Foreskin keratinocyte (primary cell): ENCODE measurements at places on chromosomes 1 and 21. TPM values are rescaled to one million over a fixed set of nuclear protein-coding genes. Genes with fewer than 3 reads are reported as not detected.
A peak's percentile ranks its signal among the peaks of the same experiment; 100 is the strongest.

GRCh38 chr1:190320952-190321351 is 156.7 kb downstream of the BRINP3 start:
- DNase-seq = no peak

DNA sequence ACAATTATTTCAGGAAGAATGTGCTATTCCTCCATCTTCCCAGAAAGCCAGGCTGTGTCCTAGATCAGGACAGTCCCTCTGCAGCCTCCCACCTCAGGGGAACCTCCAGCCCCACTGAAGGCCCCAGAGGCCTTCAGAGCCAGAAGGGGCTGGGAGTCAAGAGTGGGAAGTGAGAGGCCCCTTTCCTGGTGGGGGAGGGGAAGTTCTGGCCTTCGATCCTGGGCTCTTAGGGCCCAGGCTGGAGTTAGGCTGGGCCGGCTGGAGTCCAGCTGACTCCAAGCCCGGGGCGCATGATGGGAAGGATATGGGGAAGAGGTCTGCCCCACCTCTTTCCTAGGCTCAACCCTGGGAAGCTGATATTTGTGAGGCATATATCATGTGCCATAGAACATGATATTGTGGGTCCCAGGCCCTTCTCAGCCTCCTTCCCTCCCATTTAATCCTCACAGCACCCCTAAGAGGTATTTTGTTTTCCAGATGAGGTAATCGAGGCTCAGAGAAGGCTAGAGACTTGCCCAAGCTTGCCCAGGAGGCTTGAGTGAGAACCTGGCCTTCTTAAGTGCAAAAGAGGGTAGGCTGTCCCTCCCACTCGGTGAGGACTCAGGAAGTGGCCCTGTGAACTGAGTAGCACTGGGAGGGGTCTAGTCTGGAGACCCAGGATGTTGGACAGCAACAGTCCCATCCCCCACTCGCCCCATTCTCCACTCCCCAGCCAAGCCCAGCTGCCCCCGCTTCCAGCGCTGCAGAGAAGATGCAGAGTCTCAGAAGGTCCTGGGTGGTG is 18.6 kb upstream of the HSPG2 start:
- peak; percentile 88 for DNase-seq

GON4L gene
- 19.6 and 20.2 TPM in 2 replicates for total RNA-seq

IL24 gene
- total RNA-seq = 2.3 and 4.5 TPM in 2 replicates

ZNF678 gene
- total RNA-seq = 4.2 TPM in 2 replicates

DNA sequence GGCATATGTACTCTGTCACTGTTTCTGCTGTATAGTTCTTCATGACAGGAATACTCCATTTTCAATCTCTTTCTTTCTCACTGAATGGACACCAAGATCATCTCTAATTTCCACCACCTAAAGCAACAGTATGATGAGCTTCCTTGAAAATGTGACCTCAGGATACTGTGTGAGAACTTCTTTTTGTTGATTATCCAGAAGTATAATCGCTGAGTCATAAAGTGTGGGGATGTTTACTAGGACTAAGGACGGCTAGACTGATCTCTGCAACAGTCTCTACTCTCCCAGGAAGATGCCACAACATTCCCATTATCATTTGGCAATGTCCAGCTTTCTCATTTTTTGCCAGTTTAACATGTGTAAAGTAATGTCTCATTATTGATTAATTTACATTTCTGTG is 70.3 kb downstream of the TNFSF18 start:
- DNase-seq = no peak

DNA sequence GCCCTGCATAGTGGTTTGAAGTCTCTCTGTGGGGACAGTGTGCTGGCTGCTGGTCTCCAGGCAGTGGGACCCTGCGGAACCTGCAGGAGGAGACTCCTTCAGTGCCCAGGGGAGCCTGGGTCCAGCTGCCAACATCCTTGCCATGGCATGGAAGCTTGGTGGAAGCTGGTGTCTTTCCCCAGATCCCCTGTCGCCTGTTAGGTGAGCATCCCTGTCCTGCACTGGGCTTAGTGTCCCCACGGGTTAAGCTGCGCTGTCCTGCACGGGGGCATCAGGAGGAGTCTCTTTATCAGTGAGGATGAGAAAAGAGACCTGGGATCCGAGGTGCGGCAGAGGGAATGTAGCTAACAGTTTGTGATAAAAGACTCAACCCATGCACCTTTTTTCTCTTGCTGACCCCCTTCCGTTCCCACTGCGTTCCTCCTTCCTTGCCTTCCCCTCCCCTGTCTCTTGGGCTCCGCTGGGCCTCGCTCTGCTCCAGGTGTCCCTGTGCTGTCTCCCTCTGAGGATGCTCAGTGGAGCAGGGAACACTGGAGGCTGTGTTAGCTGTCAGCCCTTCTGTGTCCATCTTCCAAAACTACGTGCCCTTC is 59.3 kb downstream of the SLC37A1 start:
- no peak for DNase-seq

NMNAT2 gene
- total RNA-seq = 0.11 and 0.24 TPM in 2 replicates

GRCh38 chr1:162319493-162320175 is 57.0 kb downstream of the SPATA46 start:
- DNase-seq = peak; percentile 15

- no peak for DNase-seq
Measured at GRCh38 chr1:67479146-67479891, 49.1 kb upstream of the SERBP1 start.

DNA sequence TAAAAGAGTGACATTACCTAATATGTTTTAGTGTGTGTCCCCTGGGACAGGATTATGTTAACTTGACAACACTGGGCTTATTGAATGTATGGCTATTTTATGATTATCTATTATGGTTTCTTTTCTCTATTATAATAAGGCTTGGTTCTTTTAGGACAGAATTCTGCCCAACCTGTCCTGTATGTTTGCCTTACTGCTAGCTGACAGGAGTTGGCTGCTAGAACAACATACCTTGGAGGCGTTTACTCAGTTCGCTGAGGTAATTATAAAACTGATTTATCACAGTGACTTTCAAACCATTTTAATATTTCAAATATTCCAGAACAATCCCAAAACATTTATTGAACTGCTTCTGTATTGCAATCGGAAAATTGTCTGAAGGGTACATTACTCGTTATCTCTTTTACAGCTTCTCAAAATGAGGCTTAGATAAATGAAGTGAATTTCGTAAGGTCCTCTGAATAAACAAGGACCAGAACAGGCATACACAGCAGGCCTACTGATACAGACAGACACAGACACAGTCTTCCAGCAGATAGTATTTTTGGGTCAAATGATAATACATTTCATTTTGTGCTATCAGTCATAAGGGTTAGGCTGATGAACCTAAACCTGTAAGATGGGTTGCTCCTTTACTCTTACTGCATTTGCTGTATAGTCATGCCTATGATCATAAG is 44.2 kb downstream of the SCYL3 start:
- no peak for DNase-seq

NCAM2 gene
- total RNA-seq = not detected in 2 replicates

CRP gene
- total RNA-seq = not detected in 2 replicates

GRCh38 chr21:24832961-24833360 is 774.3 kb downstream of the MRPL39 start:
- no peak for DNase-seq

- DNase-seq = no peak
Measured at GRCh38 chr1:80008934-80009333, 1002.4 kb upstream of the ADGRL4 start.

CRYBG2 gene
- total RNA-seq = 3.8 and 5.6 TPM in 2 replicates

GRCh38 chr21:34722684-34723300 is 54.0 kb downstream of the CLIC6 start:
- no peak for DNase-seq
